ENCODE measurements at places on chromosomes 2 and 18. TPM values are rescaled to one million over a fixed set of nuclear protein-coding genes. Genes with fewer than 3 reads are reported as not detected.

DNA sequence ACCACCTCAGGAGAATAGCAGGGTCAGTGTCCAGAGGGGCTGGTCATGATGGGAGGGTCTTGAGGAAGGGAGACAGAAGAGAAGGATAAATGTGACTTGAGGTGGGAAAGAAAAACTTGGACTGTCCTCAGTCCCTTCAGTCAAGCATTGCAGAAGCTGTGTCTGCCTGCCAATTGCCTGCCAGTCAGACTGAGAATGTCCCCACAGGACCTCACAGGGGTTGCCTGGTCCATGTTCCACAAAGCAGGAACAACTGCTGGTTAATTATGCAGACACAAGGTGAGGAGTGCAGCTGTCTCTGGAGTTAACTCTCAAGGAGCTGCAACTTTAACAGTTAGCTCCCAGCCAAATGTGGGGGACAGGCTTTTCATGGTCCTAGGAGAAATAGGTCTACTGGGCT, 75.7 kb downstream of the TRIM43 start:
- H3K4me1 ChIP-seq, result peaks cover 3% of the 10 kb centered on the region
- H3K27me3 ChIP-seq, result no peaks in the 10 kb centered on the region
- no peak for DNase-seq
- H3K36me3 ChIP-seq, result no peaks in the 10 kb centered on the region

DNA sequence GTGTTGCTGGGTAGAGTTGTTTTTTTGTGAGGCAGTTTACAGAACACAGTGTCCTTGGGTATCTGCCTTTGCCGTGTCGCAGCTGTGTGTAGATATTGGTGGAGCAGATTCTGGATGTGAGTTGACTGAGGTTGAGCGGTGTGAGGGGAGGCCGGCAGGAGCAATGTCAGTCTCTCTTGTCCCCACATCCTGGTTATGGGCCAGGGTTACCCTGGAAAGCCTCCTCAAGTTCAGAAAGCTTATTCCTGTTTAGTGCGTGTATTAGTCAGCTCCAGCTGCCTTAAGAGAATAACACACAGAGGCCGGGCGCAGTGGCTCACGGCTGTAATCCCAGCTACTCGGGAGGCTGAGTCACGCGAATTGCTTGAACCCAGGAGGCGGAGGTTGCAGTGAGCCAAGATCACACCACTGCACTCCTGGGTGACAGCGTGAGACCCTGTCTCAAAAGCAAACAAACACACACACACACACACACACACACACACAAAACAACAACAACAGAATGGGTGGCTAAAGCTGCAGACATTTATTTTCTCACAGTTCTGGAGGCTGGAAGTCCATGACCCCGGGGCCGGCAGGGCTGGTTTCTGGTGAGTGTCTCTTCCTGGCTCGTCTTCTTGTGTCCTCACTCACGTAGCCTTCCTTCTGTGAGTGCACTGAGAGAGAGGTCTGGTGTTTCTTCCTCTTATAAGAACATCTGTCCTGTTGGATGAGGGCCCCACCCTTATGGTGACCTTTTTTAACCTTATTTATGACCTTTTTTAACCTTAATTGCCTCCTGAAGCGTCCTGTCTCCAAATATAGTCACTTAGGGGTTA, 5.1 kb downstream of the NCK2 start:
- H3K36me3 ChIP-seq, result no peaks in the 10 kb centered on the region
- no peak overlapping the region for H3K27ac ChIP-seq
- no peak for DNase-seq
- H3K4me3 ChIP-seq, result no peak overlapping the region
- H3K4me1 ChIP-seq, result peaks cover 1% of the 10 kb centered on the region

DNA sequence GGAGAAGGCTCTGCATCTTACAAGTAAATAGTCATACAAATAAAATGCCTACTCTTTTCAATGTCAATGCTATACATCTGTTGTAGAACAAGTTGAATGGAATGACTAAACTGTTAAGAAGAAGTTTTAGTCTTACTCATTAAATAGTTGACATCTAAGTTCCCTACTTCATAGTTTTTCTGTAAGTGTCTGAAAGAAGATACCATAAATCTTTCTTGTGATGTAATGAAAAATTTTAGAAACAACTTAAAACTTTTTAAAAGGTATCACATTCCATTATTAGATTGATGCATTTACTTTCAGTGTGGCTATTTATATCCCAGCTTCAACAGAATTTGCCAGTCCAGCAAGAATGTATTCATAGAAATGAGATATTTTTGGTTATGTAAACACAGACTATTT, 185.2 kb upstream of the EPC2 start:
- no peaks in the 10 kb centered on the region for H3K4me1 ChIP-seq
- no peak overlapping the region for H3K4me3 ChIP-seq
- H3K27ac ChIP-seq, result no peak overlapping the region
- no peak for DNase-seq

DNA sequence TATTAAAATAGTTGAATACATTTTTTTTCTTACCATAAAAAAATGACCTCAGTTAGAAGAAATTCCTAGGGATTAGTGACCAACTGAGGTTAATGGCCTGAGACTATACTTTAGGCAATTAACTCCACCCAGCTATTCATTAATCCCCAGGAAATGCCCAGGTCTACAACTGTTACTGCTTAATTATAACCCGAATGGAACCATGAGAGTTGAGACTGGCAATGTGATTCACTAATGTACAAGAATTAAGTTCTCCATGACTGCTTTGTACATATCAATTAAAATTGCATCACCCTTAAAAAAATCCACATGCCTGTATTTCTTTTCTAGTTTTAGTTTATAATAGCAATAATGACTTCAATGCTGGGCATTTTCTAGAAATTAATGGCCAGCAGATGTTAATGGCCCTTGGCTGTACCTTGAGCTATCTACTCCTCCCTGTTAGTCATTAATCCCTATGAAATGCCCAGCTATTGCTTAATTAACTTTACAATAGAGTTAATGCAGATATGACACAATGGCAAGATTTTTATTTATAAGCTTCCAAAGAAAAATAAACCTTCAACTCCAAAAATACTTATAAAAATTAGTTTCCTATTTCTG, 44.1 kb downstream of the ERBB4 start:
- no peaks in the 10 kb centered on the region for H3K4me1 ChIP-seq
- H3K27me3 ChIP-seq, result no peaks in the 10 kb centered on the region
- no peak overlapping the region for H3K27ac ChIP-seq
- no peak for DNase-seq
- H3K36me3 ChIP-seq, result no peaks in the 10 kb centered on the region

DNA sequence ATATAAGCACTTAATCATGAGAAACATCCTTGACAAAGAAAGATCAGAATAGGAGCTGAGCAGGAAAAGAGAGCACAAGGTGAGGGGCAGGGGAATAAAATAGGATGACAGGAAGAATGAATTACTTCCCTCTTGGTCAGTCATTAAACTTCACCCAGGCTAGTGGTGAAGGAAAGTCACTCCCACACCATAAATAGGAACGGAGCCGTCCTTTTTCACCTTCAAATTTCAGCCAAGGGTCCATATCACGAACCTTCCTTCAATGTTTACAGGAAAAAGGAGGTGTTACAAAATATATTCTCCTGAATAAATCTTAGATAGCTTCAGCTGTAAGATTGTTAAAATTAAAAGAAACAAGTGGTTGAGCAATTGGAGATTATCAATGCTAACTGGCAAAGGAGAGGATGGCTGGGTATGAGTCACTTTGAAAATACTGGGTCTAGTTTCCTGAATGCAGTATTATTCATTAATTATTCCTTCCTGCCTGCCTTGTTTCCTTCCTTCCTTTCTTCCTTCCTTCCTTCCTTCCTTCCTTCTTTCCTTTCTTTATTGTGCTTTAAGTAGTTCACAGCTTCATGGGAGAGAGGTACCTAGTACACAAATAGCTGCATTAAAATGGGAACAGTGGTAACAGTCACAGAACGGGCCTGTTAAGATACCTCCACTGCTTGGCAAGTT, 292.3 kb upstream of the ID2 start:
- H3K36me3 ChIP-seq, result no peaks in the 10 kb centered on the region
- H3K27me3 ChIP-seq, result no peaks in the 10 kb centered on the region
- peak overlapping the region; percentile 25 for H3K27ac ChIP-seq
- H3K4me3 ChIP-seq, result no peak overlapping the region
- H3K4me1 ChIP-seq, result peaks cover 5% of the 10 kb centered on the region

DNA sequence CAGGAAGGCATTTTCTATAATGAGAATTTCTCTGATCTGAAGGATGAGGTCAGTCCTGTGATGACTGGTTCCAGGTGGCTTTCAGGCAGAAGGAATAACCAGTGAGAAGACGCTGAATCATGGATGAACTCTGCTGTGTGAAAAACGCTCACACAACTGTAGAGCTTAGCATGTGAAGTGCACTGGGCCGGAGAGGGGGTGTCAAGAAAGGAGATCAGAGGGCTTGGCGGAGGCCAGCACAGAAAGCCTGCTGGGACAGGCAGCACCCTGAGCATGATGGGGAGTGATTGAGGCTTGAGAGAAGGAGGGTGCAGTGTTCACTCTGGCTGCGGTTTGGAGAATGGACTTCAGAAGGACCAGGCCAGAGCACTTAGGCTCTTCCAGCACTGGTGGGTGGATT, 236.5 kb downstream of the TPGS2 start:
- no peaks in the 10 kb centered on the region for H3K4me1 ChIP-seq
- H3K27me3 ChIP-seq, result no peaks in the 10 kb centered on the region
- no peak overlapping the region for H3K4me3 ChIP-seq
- no peaks in the 10 kb centered on the region for H3K36me3 ChIP-seq
- no peak for DNase-seq

GRCh38 chr18:40673150-40673549, 1281.9 kb upstream of the PIK3C3 start:
- H3K27ac ChIP-seq, result no peak overlapping the region
- no peaks in the 10 kb centered on the region for H3K27me3 ChIP-seq
- no peaks in the 10 kb centered on the region for H3K36me3 ChIP-seq
- no peaks in the 10 kb centered on the region for H3K4me1 ChIP-seq
- H3K4me3 ChIP-seq, result no peak overlapping the region

GRCh38 chr2:102106133-102106556, 36.4 kb upstream of the IL1R1 start:
- peak overlapping the region; percentile 83 for H3K4me3 ChIP-seq
- peak overlapping the region; percentile 92 for H3K27ac ChIP-seq
- no peak for DNase-seq
- H3K4me1 ChIP-seq, result peaks cover 41% of the 10 kb centered on the region
- H3K27me3 ChIP-seq, result no peaks in the 10 kb centered on the region

- no peak overlapping the region for H3K4me3 ChIP-seq
- no peaks in the 10 kb centered on the region for H3K36me3 ChIP-seq
- no peak overlapping the region for H3K27ac ChIP-seq
- DNase-seq, result no peak
- H3K27me3 ChIP-seq, result peaks cover 2% of the 10 kb centered on the region
- no peaks in the 10 kb centered on the region for H3K4me1 ChIP-seq
These were observed 89.0 kb downstream of the MTCL1 start for GRCh38 chr18:8794156-8794933.

DNA sequence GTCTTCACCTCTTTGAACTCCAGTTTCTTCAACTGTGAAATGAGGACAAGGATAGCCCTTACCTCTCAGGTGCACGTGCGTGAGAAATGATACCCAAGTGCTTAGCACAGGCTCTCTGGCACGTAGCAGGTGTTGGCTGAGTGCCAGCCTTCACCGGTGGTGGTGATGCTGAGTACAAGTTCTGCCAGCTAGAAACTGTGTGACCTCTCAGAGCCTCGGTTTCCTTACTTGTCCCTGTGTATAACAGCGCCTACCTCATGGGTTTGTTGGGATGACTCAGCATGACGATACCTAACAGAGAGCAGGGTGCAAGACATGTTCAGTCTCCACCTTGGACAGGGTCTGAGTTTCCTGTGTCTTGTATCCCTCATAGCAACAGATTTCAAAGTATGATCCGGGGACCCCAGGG, 205.1 kb downstream of the TNS1 start:
- peak overlapping the region; percentile 53 for H3K27ac ChIP-seq
- H3K4me1 ChIP-seq, result no peaks in the 10 kb centered on the region
- H3K27me3 ChIP-seq, result no peaks in the 10 kb centered on the region

DNA sequence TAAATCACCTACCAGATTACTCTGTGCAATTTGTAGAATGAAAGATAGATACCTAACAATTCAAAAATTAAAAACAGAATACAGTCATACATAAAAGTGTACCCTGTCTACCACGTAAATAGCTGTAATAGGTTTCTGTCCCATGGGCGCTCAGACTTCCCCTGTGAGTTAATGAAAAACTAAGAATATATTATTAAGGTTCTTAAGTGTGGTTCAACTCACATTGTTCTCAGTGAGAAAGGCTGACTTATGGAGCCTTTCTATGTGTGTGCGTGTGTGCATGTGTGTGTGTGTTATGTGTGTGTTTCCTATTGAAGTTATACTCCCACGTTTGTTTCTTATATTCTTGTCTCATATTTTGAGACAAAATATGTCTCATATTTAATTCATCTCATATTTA, 114.6 kb upstream of the CD302 start:
- H3K27ac ChIP-seq, result no peak overlapping the region
- no peaks in the 10 kb centered on the region for H3K36me3 ChIP-seq
- H3K27me3 ChIP-seq, result no peaks in the 10 kb centered on the region
- no peak for DNase-seq

GRCh38 chr2:209368914-209369313, 54.9 kb upstream of the MAP2 start:
- H3K4me1 ChIP-seq, result no peaks in the 10 kb centered on the region
- no peak overlapping the region for H3K4me3 ChIP-seq
- H3K36me3 ChIP-seq, result no peaks in the 10 kb centered on the region
- H3K27me3 ChIP-seq, result no peaks in the 10 kb centered on the region
- H3K27ac ChIP-seq, result no peak overlapping the region

GRCh38 chr2:234335661-234336228, 161.1 kb downstream of the ARL4C start:
- no peak for DNase-seq
- H3K27me3 ChIP-seq, result no peaks in the 10 kb centered on the region
- H3K36me3 ChIP-seq, result no peaks in the 10 kb centered on the region
- no peaks in the 10 kb centered on the region for H3K4me1 ChIP-seq

DNA sequence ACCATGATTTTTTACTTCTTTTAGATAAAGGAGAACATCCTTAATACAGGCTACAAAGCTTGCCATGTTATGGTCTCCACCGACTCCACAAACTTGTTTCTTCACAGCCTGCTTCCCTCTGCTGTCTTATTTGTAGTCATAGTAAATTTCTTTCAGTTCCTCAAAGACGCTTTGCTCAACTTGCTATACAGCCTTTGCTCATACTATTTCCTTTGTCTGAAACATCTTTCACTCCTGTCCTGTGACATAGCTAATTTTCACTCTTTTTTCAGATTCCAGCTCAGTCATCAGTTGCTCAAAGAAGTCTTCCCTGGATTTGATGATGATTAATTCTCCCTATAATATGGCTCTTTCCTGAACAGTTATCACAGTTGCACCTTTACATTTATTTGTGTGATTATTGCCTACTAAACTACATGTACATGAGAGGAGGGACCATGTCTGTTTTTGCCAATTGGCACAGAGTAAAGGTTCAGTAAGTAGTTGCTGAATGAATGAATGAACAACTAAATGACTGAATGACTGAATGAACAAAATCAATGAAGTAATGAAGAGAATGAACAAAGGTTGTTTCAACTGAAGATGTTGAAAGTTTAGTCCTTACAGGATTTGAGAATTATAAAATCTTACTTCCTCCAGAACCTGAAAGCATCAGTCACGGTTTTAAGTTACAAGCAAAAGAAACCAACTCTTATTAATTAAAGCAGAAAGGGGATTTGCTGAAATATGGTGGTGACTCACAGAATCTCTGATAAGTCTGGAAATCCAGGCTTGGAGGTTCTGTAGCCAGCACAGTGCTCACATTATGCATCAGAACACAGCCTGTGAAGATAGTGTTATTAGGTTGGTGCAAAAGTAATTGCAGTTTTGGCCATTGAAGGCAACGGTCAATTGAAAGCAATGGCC, 186.4 kb upstream of the FAM98A start:
- no peaks in the 10 kb centered on the region for H3K4me1 ChIP-seq
- H3K36me3 ChIP-seq, result no peaks in the 10 kb centered on the region
- no peak overlapping the region for H3K27ac ChIP-seq
- no peak overlapping the region for H3K4me3 ChIP-seq
- no peak for DNase-seq
- no peaks in the 10 kb centered on the region for H3K27me3 ChIP-seq

Gene UCN
- 0.42 TPM for polyA plus RNA-seq

Gene SLC38A11
- polyA plus RNA-seq, result 3.3 TPM

Gene KCMF1
- 20.7 TPM for polyA plus RNA-seq

Gene LYPD6
- 0.15 TPM for polyA plus RNA-seq

Gene APCDD1
- polyA plus RNA-seq, result 0.51 TPM
